T-helper 9 cell (primary cell): ENCODE measurements at places on chromosomes 3 and 15.

DNA sequence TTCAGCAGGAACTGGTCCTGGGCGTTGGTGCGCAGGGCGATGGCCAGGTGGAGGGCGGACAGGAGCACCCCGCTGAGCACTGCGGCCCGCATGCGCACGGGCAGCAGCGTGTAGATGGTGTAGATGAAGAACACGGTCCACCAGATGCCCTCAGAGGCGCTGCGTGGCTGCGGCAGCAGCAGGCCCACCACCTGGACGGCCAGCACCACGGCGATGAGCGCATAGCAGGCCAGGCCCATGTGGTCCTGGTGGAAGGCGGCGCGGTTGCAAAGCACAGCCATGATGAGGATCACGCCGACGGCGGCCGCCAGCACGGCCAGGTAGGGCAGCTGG is 1.5 kb downstream of the ADCY5 start:
- no peak for DNase-seq

DNA sequence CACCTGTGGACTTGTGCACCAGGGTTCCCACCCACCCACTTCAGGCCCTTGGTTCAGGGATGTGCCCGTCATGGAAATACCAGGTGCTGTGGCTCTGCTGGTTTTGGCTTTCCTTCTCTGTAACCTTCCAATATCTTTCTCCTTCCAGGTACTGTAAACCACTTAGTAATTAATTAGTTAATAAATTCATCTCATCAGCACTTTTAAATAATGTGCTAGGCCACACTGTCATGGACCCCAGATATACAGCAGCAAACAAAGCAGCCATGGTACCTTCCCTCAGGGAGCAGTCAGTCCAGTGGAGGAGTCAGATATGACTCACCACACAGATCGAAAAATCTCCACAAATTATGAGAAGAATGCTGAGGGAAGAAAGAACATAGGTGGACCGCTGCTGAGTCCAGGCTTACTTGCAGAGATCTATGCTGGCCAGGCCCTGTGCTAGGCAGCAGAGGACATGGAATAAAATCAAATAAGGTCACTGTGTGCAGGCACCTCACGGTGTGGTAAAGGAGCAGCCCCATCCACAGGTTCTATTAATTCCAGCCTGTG is 6.8 kb upstream of the GATA2 start:
- DNase-seq = no peak

DNA sequence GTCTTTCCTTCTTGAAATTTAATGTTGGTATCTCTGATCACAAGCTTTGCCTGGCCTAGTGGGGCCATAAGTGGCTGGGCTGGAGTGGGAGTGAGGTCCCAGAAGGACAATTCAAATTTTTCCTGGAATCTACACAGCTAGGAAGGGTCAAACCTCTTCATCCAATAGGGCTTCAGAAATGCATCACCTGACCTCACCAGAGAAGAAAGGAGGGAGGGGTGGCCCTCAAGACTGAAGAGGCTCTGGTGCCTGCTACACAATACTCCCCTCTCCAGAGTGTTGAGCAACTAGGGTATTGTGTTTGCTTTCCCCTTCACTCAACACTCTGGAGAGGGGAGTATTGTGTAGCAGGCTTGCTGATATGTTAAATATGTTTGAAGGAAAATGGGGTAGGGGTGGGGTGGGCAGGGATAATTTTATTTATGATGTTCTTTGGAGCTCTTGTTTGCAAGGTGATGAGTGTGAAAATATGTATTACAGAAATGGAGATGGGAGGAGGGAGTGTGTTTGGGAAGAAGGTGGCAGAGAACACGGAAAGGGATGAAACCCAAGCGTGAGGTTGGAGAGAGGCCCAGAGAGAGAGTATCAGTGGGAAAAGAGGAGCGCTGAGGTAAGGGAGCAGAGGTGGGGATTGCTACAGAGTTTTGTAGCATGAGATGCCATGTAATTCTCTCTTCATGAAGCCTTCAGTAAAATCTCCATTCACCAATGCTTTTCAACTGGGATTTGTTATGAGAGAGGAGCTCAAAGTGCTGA is 5.7 kb upstream of the KLHL24 start:
- no peak for DNase-seq

GRCh38 chr15:32956006-32956405 is 238.2 kb downstream of the GREM1 start:
- no peak for DNase-seq

- no peak for DNase-seq
Observed at GRCh38 chr3:65573548-65574116, 465.1 kb downstream of the MAGI1 start.

- DNase-seq = no peak
Observed at GRCh38 chr3:89372456-89372855, 265.0 kb downstream of the EPHA3 start.
